ENCODE measurements at places on chromosomes 12 and 14. TPM values are rescaled to one million over a fixed set of nuclear protein-coding genes. Genes with fewer than 3 reads are reported as not detected.

MYO1H gene
- not detected for total RNA-seq

HOXC9 gene
- total RNA-seq = 0.26 TPM

INSM2 gene
- not detected for total RNA-seq

PROX2 gene
- not detected for total RNA-seq

RPS26 gene
- 125 TPM for total RNA-seq

CIROP gene
- total RNA-seq = 1.0 TPM

GRCh38 chr12:78683031-78683430, 181.5 kb upstream of the SYT1 start:
- peak; percentile 64 for DNase-seq

DNA sequence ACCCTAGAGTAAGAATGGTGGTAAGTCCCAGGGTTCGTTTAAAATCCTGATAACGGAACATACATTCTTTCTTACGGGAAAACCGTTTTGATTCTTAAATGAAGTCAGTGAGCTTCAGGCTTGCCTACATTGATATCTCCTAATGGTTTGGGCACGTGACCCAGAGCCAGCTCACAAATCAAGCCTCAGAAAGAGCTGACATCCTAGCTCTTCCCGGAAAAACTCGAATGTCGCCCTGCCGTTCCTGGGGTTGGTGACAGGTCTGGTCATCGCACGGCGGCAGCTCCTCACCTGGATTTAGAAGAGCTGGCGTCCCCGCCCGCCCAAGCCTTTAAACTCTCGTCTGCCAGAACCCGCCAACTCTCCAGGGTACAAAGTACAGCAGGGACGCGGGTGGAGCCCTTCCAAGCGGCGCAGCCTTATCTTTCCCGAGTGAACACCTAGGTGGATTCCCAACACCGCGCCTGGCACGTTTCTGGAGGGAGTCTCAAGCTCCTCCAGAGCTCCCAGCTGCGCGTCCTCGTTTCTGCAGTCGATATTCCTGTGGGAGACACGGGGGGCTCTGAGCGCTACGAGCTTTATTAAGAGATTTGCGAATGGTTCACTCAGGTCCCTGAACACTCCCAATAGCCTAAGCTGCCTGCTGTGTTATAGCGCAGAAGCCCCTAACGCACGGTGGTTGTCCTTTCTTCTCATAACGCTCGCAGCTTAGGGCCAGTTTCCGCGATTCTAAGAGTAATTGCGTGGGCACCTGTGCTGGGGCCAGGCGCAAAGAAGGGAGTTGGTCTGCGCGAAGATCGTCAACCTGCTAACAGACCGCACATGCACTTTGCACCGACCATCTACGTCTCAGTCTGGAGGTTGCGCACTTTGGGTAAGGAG, at the start of gene SSTR1:
Gene SSTR1 (plus strand): TSS at position 169 of the 882 bp plus-strand sequence. CDS start 1,486 bp downstream, outside the sequence.
- DNase-seq = peak; percentile 28

GRCh38 chr12:124555168-124556073, 12.0 kb downstream of the NCOR2 start:
- no peak for DNase-seq

DNA sequence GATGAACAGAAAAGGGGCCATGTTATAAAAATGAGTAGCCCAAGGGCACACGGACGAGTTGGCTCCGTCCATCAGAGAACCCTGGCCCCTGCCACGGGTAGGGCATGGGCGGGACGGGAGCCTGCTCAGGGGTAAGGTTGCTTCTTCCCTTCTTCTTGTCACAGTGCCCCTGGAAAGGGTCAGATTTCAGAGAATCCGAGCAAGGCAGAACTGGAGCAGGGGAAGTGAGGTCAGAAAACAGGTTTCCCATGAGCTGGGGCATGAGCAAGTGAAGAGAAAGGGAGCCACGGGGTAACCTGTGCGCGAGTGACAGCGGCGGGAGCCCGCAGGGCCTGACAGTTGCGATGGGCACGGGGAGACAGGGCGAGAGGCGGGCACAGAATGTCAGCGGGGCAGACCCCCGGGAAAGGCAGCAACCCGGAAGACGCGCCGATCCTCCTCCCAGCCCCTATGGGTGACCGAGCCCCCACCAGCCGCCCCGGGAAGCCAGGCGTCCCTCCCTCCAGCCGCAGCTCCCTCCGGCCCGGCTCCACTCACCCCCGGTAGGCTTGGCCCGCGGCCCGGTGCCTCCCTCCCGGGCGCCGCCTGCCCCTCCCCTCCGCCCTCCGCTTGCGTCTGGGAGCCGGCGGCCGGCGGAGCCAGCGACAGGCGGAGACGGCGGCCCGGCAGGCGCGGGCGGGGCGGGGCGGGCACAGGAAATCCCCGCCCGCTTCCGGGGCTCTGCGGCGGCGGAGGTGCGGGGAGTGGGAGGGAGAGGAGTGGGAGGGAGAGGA, at the start of gene ZNF641:
Gene ZNF641 (minus strand): TSS at position 671 of the 773 bp plus-strand sequence. CDS start 2,829 bp downstream, outside the sequence.
- DNase-seq = peak; percentile 74

DNA sequence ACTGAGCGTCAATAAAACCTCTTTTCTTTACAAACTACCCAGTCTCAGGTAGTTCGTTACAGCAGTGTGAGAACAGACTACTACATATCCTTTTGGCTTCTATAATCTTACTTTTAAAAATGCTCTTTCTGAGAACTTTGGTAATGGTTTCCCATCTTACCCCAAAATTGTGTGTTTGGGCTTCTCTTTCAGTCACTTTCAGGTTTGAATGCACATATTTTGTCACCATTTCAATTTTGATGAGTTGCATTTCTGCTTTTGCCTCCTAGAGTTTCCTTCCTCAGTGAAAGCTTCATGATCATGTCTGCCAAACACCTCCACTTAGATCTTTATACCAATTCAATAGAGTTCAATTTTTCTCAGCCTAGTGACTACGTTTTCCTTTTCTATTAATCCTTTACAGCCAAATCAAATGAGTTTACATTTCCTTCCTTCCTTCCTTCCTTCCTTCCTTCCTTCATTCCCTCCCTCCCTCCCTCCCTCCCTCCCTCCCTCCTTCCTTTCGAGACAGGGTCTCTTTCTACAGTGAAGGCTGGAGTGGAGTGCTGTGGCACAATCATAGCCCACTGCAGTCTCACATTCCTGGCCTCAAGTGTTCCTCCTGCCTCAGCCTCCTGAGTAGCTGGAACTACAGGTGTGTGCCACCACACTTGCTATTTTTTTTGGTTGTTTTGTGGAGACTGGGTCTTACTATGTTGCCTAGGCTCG, 124.9 kb downstream of the BCAT1 start:
- no peak for DNase-seq

GRCh38 chr12:127060310-127060847, 1206.6 kb upstream of the TMEM132C start:
- DNase-seq = no peak

DNA sequence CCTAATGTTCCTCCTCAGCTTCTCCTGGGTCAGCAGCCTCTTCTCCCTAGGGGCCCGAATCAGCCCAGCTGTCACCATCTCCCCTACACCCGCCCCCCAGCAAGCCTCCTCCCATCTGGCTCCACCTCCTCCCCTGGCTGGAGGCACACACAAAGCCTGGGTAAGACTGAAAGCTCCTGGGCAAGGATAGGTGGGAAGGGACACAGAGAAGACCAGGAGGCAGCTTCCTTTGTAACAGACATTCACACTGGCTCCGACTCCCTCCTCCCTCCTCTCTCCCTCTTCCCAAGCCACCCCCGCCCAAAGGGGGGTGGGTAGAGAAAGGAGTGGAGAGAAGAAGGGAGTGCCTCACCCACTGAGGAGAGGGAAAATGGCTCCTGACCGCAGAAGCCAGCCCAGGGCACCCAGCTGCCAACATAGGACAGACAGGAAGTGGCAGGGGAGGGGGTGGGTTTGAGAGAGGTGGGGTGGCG, 4.0 kb downstream of the CHD4 start:
- peak; percentile 38 for DNase-seq

DNA sequence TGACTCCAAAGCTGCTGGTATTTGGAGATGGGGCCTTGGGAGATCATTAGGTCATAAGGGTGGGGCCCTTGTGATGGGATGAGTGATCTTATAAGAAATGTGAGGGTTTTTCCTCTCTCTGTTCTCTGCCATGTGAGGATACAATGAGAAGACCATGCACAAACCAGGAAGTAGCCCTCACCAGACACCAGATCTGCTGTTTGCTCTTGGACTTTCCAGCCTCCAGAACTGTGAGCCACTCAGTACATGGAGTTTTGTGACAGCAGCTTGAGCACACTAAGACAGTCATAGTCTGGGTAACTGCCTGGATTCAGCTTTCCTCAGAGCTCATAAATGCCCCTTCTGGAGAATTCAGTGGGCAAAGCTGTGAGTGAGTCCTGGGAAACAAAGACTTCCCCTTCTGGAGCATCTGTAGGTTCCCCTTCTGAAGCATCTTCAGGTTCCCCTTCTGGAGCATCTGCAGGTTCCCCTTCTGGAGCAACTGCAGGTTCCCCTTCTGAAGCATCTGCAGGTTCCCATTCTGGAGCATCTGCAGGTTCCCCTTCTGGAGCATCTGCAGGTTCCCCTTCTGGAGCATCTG, 11.0 kb upstream of the PPP4R3A start:
- DNase-seq = no peak

Data from fibroblast of lung (primary cell).